ENCODE measurements at places on chromosomes 6 and 20.

DNA sequence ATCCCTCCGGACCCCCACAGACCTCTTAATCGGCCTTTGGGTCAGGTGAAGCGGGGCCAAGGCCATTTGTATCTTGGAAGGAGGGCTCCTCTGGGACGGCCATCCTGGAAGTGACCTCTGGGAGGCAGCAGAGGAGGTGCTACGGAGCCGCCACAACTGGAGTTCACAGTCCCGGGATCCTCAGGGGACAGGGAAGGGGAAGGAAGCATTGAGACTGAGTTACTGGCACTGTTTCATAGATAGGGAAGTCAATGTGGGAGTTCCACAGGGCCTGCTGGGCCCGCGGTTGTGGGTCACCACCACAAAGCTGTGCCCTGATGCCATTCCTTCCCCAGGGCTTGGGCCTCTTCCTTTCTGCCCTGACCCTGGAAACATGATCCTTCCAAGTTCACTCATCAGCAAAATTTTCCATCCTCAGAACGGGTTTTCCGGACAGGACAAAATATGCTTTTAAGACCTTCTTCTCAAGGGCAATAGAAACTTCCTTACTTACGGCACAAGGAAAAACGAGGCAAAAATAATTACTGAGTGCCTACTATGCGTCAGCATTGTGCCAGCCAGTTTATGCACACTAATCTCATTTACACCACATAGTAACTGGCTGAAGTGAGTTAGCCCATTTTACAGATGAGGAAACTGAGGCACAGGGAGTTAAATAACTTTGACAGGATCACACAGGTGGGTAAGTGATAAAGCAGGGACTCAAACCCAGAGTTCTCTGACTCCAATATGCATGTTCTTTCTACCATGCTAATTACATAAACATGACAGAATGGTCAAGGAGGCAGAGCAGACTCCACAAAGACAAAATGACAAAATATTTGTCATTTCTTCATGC, 143.8 kb downstream of the UNC5CL start:
- peak; percentile 54 for DNase-seq

GRCh38 chr20:48615871-48616270, 211.9 kb downstream of the PREX1 start:
- DNase-seq, result no peak

GRCh38 chr6:63321821-63322220, 2.0 kb upstream of the LGSN start:
- DNase-seq, result no peak

DNA sequence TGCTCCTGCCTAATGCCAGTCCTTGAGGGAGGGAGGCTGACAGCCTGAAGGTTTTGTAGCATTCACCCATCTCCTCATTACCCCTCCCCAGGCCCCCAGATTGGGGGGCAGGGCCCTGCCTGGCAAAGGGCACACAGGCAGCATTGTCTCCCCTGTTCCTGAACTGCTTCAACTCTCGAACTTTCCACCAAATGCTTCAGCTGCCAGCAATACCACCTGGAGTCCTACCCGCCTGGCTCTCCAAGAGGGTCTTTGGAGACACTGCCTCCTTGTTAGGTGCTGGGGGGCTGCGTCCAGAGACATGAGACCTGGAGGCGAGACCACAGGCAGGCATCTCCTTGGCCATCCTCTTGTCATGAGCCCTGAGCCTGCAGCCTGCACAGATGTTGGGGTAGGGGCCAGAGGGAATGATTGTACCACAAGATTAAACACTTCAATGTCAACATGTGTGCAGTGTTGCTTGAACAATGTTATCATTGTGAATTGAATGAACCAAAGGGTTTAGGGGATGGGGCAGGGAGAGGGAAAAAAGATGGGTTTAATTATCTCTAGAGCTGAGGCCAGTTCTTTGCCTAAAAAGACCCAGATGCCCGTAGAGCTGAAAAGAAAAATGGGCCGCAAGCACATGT, 25.0 kb downstream of the BMP7 start:
- no peak for DNase-seq

DNA sequence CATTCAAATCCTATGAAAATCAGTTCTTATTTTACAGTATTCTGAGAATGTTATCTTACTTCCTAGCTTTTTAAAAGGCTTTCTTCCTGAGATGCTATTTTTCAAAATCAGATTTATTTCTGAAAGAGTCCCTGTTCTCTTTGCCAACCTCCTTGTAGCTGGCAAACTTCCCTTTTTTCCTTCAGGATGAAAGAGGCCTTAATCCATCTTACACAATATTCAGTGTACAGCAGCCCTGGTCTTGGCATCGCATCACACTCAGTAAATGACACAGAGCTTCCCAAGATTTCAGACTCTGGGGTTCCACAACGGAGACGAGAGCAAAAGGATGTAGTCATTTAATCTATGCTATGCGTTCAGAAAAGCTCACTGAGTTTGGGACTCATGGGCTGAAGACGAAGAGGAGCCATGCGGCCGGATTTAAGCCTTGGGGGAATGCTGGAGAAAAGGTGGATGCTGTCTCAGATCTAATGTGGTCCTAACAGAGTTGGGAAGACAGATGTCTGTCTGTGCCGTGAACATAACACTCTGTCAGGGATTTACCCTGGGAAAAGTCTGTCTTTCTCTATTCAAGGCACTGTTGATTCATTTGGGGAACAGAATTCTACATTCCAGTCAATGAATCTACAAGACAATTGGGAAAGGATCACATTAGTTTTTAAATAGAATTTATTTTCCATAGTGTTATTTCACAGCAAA, 616.4 kb upstream of the AGPAT4 start:
- DNase-seq, result no peak

- DNase-seq, result no peak
These were observed 111.2 kb downstream of the THBS2 start for GRCh38 chr6:169142538-169142844.

DNA sequence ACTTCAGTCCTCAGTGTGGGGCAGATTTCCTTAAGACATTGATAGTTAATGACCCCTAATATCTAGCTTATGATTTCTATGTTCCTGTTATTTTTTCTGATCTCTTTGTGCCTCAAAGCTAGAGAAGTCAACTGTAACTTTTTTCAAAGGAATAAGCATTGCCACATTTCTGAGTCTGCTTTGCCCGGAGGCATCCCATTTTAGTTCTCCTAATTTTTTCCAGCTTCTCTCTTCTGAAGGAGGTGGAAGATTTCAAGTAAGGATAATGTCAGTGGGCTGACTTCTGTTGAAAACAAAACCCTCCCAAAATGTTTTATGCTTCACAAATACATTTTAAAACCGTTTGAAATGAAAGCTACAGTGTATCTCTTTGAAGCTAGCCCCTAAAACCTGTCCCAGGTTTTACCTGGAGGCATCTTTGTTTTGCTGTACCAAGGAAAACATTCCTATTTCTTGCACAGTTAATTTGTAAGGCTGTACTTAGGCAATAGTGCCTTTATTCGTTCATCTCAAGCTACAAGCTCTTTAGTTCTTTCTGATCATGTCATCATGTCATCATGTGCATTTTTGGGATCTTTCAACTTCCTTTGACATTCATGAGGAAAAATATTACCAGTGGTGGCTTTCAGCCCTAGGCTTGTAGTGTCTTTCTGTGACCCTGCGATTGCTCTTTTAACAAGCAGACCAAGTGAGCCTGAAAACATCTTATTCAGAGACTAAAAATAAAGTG, 45.7 kb downstream of the TSPYL4 start:
- no peak for DNase-seq

DNA sequence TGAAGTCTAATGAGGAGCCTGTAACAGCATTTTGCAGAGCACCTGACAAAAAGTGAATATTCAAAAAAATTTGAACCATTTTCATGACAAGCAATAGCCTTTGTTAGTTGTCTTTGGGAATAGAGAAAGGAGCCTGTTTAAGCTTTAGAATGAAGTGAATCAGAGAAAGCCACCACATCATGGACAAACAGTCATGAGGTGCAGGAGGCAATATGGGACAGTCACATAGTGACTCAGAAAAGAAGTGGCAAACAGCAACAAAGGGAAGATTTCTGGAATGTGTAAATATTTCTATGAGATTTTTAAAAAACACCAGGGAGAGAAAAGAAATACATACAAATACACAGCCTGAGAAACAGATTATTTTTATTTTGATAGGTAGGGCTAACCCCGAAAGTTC, 6.6 kb downstream of the KLHL31 start:
- DNase-seq, result no peak

DNA sequence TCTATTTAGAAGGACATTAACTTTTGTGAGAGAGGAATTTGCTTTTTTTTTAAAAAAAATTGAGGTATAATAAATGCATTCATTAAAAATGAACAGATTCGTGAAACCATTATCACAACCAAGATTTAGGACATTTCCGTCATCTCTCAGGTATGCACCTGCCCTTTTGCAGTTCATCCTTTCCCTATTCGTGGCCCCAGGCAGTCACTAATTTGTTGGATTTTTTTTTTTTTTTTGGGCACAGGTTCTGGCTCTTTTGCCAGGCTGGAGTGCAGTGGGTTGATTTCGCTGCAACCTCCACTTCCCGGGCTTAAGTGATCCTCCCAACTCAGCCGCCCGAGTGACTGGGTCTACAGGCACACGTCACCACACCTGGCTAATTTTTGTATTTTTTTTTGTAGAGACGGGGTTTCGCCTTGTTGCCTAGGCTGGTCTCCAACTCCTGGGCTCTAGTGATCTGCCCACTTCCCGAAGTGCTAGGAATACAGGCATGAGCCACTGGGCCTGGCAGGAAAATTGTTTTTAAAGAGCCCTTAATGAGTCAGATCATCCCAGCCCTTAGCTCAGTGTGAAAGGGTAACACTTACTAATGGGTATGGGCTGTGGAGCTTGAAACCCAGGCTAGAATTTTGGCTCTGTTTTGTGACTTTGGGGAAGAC, 9.2 kb downstream of the PHF3 start:
- no peak for DNase-seq

DNA sequence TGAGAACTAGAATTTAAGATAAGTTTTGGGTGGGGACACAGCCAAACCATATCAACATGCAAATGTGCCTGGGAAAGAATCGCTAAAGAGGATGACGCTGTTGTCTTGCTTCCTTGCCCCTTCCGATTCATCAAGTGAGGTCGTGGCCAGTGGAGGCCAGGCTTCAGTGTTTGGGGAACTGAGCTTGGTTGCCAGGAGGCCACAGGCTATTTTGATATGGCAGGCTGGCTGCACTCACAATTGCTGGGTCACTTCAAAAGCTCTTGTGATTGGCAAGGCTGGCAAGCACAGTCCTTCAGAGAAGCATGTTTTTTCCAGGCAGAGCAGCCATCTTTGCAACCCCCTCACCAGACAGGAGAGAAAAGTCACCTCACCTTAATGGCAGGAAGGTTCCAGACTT, 45.8 kb downstream of the SAMD5 start:
- DNase-seq, result no peak

GRCh38 chr6:117399126-117399525, 26.6 kb downstream of the ROS1 start:
- no peak for DNase-seq

DNA sequence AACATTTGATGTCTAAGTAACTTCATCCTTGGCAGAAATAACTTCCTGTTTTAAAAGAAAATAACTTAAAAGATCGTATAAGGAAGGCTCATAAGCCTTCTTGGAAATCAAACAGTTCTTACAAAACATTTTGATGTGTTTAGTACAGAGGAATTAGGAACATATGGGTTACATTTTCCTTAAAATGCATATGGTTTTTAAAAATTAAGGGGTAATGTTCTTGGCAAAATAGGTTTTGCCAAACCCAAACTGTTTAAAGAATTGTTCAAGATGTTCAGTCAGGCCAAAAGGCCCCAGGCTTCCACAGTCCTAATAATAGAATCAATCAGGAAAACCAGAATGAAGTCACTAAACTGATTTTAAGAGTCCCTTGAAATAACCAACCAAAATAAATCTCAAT, 142.7 kb upstream of the SLC35B3 start:
- DNase-seq, result no peak

GRCh38 chr6:73285674-73286283, 22.8 kb upstream of the KHDC1 start:
- DNase-seq, result peak; percentile 76

- peak; percentile 4 for DNase-seq
These were observed 83.9 kb downstream of the MAP3K7 start for GRCh38 chr6:90502866-90503407.

DNA sequence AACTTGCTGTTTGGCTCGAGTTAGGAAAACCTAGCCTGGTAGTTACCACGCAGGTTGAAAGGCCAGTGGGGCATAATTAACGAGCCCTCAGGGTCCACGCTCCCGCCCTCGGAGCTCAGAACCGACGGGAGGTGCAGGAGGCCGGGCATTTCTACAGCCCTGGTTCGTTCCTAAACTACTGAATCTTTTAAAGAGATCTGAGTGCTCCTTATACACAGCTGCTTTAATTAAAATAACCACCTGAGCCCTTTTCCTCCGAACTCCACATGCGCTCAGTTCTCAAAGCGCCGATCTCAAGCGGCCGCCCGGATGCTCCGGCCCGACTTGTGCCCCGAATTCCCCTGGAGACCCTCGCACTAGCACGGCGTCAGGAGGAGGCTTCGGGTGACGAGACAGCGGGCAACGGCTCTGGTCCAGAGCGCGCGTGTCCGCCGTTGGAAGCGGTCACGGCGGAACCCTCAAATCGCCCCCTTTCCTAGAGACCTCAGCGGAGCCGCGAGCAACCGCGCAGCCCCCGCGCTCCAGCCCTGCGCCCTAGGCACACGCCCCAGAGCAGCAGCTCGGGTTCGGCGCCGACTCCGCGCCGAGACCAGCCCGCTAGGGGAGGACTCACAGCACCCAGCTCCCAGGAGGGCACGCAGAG, 397 bp downstream of the WDR27 start:
- DNase-seq, result no peak

DNA sequence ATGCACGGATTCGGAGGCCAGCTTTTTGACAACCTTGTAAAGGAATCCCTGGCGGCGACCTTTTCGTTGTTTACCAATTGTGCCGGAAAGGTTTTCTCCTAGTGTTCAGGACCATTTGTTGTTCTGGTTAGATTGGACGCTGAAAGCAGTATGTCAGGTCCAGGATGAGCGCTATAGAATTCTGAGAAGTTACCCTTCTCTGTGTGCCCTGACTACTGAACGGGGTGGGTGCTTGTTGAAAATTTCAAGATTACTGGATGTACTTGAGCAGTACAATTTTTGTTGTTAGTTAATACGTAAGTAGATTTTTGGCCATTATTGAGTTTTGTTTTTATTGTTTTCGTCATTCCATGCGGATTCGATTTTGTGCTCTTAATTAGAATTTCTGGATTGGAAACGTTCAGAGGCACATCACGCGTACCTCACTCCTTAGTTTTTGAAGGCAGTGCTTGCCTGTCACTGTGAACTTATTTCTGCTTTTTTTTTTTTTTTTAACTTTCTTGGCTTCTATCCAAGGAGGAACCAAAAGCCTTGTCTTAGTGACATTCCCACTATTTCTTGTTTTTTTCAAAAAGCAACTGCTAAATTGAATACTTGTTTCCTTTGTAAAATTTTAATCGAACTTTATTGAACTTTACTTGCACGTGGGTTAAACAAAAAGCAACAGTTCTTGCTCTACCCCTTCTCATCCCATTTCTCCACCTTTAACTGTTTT, 898 bp downstream of the XRN2 start:
- DNase-seq, result peak; percentile 18

DNA sequence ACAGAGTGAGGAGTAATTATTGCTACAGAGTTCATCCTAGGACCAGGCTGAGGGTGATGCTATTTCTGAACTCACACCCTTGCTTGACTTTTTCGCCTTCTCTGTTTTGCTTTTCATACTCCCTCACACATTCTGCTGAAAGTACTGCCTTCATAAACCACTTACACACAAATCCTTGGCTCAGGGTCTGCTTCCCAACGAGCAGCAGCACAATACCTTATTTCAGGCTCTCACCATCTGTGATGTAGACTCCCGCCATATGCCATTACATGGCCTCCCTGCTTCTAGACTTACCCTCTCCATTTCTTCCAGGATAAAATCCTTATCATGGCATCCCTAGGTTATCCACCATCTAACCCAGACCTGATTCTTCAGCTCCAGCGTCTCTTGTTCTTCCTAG, 321.3 kb upstream of the SPTLC3 start:
- no peak for DNase-seq
